ENCODE measurements at places on chromosomes 6 and 20.

DNA sequence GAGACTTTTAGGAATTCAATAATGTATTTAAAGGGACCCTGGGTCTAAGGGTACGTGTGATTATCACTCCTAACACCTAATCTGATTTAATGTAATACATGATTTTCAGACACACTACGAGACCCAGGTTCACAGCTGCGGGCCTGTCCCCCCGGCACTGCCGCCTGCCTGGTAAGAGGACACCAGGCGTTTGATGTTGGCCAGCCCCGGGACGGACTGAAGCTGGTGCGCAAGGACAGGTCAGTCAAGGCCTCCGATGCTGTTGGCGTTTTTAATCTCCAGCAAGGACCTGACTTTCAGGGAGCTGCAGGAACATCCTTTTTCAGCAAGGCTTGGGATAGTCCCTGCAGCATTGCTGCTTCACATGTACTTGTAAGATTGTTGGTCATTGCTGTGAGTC is 58.2 kb downstream of the IGF2R start:
- no peak for DNase-seq

- no peak for DNase-seq
Observed at GRCh38 chr20:25695532-25696370, 902 bp downstream of the ZNF337 start.

- DNase-seq, result no peak
Observed at GRCh38 chr6:35728683-35729678, 7.9 kb upstream of the ARMC12 start.

GRCh38 chr20:62239278-62239879 is 1.1 kb downstream of the OSBPL2 start:
- no peak for DNase-seq

GRCh38 chr6:1781152-1781816 is 171.6 kb downstream of the FOXC1 start:
- no peak for DNase-seq
